ENCODE measurements at places on chromosomes 5 and 9.

GRCh38 chr5:73851471-73852181, 225.6 kb downstream of the ARHGEF28 start:
- DNase-seq, result no peak

- DNase-seq, result no peak
Observed at GRCh38 chr5:90613918-90614504, 55.4 kb downstream of the ADGRV1 start.

DNA sequence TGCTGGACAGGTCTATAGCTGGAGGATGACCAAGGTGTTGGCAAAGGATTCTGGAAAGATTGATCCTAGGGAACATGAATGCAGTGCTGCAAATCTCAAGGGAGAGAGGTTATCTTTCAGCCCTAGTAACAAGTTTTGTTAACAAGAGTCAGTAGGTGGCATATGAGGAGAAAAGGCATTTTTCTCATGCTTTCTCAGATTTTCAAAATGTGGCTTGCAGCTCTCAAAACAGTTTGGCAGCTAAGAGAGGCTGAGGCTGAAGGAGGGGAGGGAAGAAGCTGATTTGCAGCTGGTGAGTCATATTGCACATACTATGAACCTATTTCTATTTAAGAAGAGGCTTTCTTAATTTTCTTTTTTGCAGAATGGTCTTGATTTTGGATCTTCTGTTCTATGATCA, 64.3 kb upstream of the PCA3 start:
- no peak for DNase-seq

- DNase-seq, result no peak
Observed at GRCh38 chr5:9125852-9126251, 420.0 kb downstream of the SEMA5A start.

- peak; percentile 3 for DNase-seq
Observed at GRCh38 chr5:60248901-60249300, 355.4 kb upstream of the PDE4D start.

- DNase-seq, result no peak
Observed at GRCh38 chr5:41661254-41661653, 150.9 kb upstream of the PLCXD3 start.

DNA sequence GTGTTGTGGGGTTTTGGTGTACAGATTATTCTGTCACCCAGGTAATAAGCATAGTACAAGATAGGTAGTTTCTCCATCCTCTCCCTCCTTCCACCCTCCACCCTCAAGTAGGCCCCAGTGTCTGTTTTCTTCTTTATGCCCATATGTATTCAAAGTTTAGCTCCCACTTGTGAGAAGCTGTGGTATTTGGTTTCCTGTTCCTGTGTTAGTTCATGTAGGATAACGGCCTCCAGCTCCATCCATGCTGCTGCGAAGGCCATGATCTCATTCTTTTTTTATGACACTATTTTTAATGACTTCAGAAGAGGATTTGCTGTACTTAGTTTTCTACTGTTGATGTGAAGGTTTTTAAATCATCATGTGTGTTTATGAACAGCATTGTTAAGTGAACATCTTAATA, 11.9 kb downstream of the CCDC180 start:
- no peak for DNase-seq

DNA sequence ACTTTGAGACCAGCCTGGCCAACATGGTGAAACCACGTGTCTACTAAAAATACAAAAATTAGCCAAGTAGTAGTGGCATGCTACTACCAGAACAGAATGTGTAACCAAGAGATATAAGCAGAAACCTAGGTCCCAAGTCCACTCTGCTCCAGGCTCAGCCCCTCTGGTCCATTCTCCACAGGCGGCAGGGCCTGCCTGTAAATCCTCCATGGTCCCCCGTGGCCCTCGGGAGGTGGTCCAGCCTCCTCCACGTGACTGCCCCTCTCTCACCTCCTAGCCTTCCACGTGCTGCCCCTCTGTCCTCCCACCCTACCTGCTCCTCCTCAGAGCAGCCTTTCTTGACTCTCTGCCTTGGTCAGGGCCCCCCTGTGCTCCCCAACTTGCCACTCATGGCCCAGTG, 127.4 kb downstream of the GAPVD1 start:
- DNase-seq, result no peak

GRCh38 chr9:126376311-126377175, 49.9 kb downstream of the MVB12B start:
- DNase-seq, result no peak

- DNase-seq, result no peak
Observed at GRCh38 chr9:126482361-126483044, 131.2 kb upstream of the LMX1B start.

DNA sequence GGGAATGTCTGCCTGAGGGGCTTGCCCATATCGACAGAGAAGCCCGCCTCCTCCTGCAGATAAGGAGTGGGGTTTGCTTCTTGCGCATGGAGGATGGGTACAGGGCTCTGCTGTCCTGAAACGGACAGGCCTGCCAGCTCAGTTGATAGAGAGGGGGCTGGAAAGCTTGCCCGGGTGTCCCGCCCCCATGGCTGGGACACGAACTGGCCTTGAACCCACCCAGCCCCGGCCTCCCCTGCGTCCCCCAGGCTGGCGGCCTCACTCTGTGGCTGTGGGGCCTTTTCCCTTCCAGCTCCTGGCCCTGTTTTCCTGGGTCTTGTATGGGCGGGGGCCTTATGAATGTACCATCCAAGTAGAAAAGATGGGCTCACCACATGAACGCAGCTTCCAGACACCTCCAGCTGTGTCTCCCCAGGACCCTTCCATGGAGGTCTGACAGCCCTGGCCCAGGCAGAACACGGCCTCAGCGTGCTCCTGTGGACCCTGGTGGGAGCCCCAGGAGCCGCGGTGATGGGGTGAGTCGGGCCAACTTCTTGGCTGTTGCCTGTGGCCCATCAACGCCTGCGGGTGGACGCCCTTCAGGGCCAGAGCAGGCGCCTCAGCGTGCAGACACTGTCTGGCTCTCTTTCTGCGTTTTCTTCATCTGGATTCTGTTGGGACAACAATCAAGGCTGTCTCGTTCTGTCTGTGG, 15.9 kb upstream of the SLC2A6 start:
- DNase-seq, result no peak

DNA sequence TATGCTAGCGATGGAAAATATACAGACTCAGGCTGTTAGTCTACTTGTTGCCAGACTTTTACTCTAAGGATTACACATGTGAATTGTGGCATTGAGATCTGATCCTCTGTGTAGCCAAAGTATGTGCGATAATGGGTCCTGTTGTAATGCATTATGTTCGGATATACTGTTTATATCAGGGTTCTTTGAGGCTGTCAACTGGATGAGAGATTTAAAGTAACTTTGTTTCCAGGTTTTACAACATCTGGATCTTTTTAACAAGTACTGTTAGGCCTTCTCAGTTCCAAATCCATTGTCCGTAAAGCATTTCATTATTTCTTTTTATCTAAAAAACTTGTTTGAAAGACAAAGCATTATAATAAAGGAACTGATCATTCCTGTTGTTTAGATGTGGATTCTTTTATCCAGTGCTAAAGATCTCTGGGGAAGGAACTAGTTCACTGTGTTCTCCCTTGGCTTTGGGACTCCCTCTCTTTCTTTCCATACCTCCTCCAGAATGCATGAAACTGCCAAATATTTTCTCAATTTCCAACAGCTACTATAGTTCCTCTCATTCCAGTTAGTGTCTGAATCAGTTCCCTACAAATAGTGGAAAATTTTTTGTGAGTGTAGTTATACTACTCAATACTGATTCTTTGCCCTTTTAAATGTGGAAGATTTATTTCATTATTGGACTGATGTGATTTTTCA, 68.8 kb downstream of the HACD4 start:
- DNase-seq, result no peak

DNA sequence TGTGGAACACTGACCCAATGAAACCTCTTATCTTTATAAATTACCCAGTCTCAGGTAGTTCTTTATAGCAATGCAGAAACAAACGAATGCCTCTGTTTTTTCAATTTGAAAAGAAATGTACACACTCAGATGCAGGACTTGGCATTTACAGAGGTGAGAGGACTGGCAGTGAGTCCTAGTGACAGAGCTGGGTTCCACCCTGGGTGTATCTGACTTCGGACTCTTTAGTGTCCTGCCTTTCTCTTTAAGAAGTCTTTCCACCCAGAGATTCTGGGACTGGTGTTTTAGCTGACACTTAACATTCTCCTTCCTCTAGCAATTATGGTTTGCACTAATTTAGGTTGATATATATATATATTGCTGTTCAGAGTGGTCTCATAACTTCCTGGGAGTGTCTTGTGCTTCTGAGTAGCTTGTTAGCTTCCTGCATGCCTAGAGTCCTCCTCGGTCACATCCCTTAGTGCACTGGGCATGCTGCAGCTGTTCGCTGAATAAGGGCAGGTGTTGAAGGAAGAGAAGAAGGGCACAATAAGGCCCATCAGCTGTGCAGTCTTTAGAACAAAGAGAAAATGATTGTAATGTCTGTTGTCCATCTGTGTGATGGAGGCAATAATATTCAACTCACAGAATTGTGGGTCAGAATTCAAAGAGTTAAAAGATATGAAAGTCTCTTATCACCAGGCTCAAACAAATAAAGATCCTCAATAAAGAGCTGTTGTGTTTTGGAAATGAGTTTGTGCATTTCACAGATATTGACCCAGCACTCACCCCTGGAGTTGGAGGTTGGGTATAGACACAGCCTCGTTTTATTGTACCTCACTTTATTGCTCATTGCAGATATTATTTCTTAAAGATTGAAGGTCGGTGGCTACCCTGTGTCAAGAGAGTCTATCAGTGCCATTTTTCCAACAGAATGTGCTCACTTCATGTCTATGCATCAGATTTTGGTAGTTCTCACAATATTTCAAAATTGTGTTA, 187.1 kb downstream of the TRIM32 start:
- no peak for DNase-seq

- DNase-seq, result no peak
Observed at GRCh38 chr5:74341221-74341620, 299.3 kb downstream of the ENC1 start.

DNA sequence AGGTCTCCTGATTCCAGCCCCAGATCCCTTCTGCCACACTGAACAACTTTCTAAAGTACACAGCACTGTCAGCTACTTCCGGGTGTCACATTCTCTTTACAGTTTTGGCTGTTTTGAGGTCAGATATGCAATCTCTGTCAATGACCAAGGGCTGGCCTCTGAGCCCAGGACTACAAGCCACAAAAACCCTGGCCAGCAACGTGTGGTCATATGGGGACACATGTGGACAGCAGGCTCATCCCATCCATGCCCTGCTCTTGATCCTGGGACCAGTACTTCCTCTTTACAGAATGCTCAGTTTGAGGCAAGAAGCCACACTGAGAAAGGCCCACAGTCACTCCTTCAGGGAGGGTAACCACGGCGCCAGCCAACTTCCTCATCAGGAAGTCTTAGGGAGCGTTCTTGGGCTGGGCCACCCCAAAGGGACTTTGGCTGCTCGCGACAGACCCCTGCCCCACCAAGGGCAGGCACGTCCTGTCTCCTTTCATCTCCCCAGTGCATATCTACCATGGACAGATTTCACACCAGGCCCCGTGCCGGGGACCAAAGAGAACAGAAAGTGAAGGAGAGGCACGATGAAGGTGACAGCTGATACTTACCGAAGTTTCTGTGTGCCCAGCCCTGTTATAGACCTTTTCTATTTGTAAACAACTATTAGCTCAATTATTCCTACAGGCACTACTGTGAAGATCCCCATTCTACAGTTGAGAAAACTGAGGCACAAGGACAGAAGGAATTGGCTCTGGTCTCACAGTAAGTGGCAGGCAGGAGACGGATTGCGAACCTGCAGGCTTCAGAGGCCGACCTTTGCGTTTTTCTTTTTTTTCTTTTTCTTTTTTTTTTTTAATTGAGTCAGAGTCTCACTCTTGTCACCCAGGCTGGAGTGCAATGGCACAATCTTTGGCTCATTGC, 37.3 kb downstream of the STK10 start:
- peak; percentile 34 for DNase-seq

- DNase-seq, result no peak
Observed at GRCh38 chr9:23307731-23308513, 518.1 kb downstream of the ELAVL2 start.

GRCh38 chr9:79408200-79408599, 163.6 kb upstream of the TLE4 start:
- no peak for DNase-seq

GRCh38 chr9:72596451-72597180, 75.2 kb downstream of the TMC1 start:
- peak; percentile 11 for DNase-seq

GRCh38 chr9:116482740-116483139, 204.4 kb upstream of the TRIM32 start:
- DNase-seq, result no peak

- DNase-seq, result no peak
Observed at GRCh38 chr9:100379862-100380261, 27.1 kb upstream of the TEX10 start.

- no peak for DNase-seq
Observed at GRCh38 chr9:21836437-21837161, 34.2 kb downstream of the MTAP start.

DNA sequence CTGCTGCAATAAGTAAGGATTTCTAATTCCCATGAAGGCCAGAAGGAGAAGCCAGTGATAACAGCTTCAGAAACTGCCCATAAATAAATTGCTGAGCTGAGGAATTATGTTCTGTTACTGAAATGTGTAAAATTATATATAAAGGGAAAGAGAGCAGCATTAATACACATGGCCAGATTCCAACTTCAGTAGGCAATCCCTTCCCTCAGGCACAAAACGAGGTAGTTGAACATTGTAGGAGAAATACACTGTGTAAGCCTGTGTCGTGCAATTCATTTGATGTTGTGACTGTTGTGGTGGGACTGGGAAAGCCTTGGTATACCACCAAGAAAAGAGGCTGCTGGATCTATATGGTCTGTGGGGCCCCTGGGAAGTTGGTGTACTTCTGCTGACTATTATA, 192.9 kb downstream of the WDR70 start:
- DNase-seq, result no peak

GRCh38 chr5:56421246-56422075, 188.3 kb upstream of the ANKRD55 start:
- no peak for DNase-seq

GRCh38 chr5:135913713-135914626, 18.3 kb upstream of the IL9 start:
- no peak for DNase-seq

DNA sequence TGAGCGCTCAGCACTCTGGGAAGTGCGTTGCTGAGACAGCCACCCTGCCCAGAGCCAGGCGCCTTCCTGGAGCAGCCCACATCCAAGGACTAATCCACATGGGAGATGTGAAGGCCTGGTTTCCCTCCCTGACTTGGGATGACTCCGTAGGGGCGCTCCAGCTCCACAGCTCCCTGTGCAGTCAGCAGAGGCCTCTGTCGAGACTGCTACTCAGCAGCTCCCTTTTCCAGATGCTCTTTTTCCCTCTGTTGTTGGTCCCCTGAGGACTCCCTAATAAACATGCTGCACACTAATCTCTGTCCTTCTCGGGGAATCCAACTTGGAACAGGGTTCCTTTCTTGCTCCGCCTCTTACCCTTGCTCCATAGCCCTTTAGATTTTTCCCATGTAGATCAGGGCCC, 237.3 kb downstream of the ZSWIM6 start:
- DNase-seq, result no peak

Measured in CD4-positive, alpha-beta T cell treated with Interleukin-12 subunit alpha and Interleukin-12 subunit beta, for 1 hour (primary cell).